ENCODE measurements at places on chromosomes 6 and 20. TPM values are rescaled to one million over a fixed set of nuclear protein-coding genes. Genes with fewer than 3 reads are reported as not detected.

DNA sequence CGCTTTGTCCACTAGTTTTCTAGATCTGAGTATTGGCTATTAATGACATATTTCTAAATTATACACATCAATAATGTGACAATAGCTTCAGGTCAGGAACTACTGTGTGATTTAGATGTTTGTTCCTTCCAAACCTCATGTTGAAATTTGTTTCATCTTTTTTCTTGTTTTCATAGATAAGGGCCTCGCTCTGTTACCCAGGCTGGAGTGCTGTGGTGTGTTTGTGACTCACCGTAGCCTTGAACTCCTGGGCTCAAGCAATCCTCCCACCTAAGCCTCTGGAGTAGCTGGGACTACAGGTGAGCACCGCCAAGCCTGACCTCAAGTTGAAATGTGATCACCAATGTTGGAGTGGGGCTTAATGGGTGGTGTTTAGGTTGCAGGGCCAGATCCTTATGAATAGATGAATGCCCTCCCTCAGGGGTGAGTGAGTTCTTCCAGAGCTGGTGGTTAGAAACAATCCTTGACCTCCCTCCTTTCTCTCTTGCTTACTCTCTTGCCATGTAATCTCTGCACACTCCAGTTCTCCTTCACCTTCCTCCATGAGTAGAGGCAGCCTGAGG is 5.9 kb upstream of the NQO2 start:
- H3K36me3 ChIP-seq = no peaks in the 10 kb centered on the region
- DNase-seq = no peak
- H3K27me3 ChIP-seq = peaks cover 4% of the 10 kb centered on the region
- peaks cover 10% of the 10 kb centered on the region for H3K4me1 ChIP-seq
- no peak overlapping the region for H3K27ac ChIP-seq
- H3K4me3 ChIP-seq = no peak overlapping the region

- DNase-seq = no peak
- no peaks in the 10 kb centered on the region for H3K27me3 ChIP-seq
- no peaks in the 10 kb centered on the region for H3K36me3 ChIP-seq
- H3K27ac ChIP-seq = no peak overlapping the region
- H3K4me1 ChIP-seq = no peaks in the 10 kb centered on the region
Measured at GRCh38 chr20:44181611-44182010, 5.4 kb downstream of the JPH2 start.

DNA sequence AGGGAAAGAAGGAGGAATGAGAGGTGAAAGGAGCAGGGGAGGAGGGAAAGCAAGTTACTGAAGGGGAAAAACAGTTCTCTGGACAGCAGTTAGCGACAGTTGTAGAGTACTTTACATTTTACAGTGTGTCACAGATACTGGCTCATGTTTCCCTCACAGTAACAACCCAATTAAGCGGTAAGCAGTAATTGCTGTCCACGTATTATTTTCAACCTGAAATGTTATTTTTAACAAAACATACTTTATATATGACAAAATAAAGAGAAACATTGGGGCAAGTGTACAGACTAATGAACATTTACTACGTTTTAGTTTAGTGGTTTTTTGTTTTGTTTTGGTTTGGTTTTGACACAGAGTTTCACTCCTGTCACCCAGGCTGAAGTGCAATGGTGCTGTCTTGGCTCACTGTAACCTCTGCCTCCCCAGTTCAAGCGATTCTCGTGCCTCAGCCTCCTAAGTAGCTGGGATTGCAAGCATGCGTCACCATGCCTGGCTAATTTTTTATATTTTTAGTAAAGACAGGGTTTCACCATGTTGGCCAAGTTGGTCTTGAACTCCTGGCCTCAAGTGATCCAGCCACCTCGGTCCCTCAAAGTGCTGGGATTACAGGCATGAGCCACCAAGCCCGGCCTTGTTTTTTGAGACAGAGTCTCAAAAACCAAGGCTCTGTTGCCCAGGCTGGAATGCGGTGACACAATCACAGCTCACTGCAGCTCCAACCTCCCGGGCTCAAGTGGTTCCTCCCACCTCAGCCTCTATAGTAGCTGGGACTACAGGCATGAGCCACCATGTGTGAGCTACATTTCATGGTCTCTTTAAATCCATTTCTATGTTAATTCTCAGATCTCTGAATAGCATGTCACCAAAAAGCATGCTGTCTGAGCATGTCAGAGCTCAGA is 22.6 kb upstream of the BTN3A2 start:
- H3K27me3 ChIP-seq = peaks cover 10% of the 10 kb centered on the region
- H3K27ac ChIP-seq = no peak overlapping the region
- H3K4me3 ChIP-seq = peak overlapping the region; percentile 78
- H3K4me1 ChIP-seq = peaks cover 3% of the 10 kb centered on the region
- H3K36me3 ChIP-seq = no peaks in the 10 kb centered on the region

DNA sequence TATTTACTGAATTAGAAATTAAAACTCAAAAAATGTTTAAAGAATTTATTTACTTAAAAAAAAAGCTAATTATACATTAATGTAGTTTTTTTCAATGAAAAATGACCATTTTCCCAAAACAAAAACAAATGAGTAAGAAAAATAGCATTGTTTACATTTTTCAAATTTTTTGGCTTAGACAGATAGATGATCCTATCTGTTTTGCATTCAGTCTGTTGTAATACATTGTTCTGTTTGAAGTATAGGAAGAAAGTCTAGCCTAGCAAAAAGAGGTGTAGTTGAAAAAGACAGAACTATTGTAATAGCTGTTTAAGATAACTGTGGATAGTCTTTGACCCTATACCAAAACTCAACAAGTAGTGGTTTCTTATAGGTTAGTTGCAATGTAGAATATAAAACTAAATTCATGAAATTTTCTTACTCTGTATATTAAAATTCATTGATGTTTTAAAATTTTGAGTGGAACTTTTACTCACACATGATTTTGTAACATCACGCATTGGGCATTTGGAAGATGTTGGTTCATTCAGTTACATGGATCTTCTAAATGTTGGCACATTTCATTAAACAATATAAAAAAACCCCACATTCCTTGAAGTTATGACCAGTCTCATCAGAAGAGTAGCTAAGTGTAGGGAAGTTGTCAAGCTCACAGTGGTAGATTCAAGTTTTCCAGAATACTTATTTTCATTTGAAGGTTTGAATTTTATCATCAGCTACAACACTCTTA is 62.0 kb downstream of the KCNS1 start:
- H3K36me3 ChIP-seq = peaks cover 6% of the 10 kb centered on the region
- H3K27me3 ChIP-seq = no peaks in the 10 kb centered on the region
- no peak overlapping the region for H3K4me3 ChIP-seq

DNA sequence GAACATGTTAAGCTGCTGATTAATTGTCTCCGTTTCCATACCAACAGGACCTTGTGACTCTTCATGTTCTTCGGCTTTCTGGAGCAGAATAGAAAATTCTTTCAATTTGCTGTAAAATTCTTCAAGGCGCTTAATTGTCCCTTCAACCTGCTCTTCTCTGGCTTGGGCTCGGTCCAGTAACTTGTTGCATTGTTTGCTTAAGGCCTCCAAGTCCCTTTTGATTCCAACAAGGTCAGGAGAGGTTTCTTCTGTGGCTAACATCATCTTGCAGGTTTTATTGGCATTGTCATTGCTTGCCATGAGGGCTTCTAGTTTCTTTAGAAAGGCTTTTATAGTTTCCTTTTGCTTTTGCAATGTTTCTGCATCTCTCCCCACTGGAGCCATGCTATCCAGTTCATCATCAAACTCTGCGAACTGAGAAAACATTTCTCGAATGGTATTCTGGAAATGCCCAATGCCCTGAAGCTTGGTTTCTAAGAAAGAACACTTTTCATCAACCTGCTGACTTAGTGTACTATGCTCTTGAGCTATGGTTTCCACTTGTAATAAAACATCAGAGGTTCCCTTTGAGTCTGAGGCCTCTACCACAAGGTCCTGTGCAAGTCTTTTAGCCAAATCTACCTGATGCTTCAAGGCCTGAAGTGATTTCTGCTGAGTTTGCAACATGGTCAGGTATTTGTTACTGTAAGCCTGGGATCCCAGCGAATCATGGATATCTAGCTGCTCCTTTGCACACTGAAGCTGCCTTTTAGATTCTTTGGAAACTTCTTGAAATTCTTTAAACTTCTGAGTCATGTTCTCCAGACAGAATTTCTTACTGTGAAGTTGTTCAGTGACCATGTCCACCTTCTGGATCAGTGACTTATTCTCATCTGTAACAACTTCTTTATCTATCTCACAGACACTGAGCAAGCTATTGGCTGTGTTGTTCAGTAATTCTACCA is 90.2 kb downstream of the DST start:
- no peaks in the 10 kb centered on the region for H3K27me3 ChIP-seq
- peaks cover 13% of the 10 kb centered on the region for H3K4me1 ChIP-seq
- no peak overlapping the region for H3K27ac ChIP-seq

The CPNE5 gene
- 0.14 TPM for total RNA-seq

DNA sequence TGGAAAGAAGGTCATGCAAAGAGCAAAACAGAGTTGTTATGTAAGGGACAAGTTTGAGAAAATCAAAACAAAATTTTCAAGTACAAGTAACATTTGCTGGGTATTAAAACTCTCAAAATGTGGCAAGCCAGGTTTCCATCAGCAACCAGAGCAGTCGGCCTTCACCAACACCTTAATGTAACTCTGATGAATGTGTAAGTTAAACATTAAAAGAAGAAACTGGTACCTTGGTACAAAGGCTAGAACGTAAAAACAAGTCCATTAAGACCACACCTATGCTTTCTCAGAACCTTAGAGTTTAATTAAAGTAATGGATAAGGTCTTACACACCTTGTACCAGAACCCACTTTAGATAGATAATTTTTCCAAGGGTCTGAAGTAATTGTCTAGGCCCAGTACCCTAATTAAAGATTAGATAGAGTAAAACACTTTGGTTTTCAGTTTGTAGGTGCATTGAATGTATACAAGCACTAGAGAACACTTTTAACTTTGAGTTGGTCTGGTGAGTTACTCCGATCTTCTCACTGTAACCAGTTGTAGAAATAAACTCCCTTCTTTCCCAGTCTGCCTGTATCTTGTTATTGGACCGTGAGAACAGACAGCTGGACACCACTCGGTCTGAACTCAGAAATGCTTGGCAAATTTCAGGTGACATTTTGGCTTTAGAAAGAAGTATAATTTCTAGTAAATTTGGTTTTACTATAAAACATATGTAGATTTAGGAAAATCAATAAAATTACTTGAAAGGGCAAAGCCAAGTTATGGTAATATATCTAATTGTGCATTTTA is 319.4 kb downstream of the HTR1B start:
- H3K4me3 ChIP-seq = no peak overlapping the region
- DNase-seq = no peak
- no peak overlapping the region for H3K27ac ChIP-seq
- H3K4me1 ChIP-seq = no peaks in the 10 kb centered on the region

- no peaks in the 10 kb centered on the region for H3K36me3 ChIP-seq
- no peak overlapping the region for H3K4me3 ChIP-seq
- no peak overlapping the region for H3K27ac ChIP-seq
- H3K27me3 ChIP-seq = no peaks in the 10 kb centered on the region
- peak; percentile 76 for DNase-seq
Measured at GRCh38 chr6:127554435-127555006, 22.5 kb upstream of the C6orf58 start.

The BMP6 gene
- 0.71 TPM for total RNA-seq

The NDRG3 gene
- 28.7 TPM for total RNA-seq

GRCh38 chr20:59777814-59778575 is 155.4 kb downstream of the SYCP2 start:
- peaks cover 50% of the 10 kb centered on the region for H3K27me3 ChIP-seq
- H3K36me3 ChIP-seq = no peaks in the 10 kb centered on the region
- peak; percentile 27 for DNase-seq
- no peaks in the 10 kb centered on the region for H3K4me1 ChIP-seq
- no peak overlapping the region for H3K4me3 ChIP-seq
- no peak overlapping the region for H3K27ac ChIP-seq

- no peak overlapping the region for H3K4me3 ChIP-seq
- H3K36me3 ChIP-seq = no peaks in the 10 kb centered on the region
- no peaks in the 10 kb centered on the region for H3K4me1 ChIP-seq
- no peak for DNase-seq
- H3K27me3 ChIP-seq = no peaks in the 10 kb centered on the region
- H3K27ac ChIP-seq = no peak overlapping the region
Measured at GRCh38 chr20:36128463-36129159, 25.9 kb upstream of the EPB41L1 start.

DNA sequence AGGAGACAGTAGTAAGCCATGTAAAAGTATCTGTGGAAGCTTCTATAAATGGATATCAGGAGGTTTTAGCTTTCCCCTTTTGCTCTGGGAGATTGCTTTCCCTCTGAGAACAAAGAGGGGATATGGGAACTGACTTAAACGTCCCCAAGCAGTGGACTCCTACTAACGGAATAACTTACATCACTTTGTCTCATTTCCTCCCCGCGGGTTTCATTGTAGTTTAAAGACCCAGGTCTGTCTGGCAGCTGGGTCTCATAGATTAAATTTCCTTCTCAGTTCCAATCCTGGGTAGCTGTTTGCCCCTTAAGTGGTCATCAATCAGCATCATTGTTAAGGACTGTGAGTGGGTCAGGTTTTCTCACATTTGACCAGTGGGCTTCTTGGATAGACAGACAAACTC is 68.7 kb downstream of the PLAGL1 start:
- peak overlapping the region; percentile 89 for H3K27ac ChIP-seq
- H3K36me3 ChIP-seq = no peaks in the 10 kb centered on the region

- no peak for DNase-seq
- H3K27me3 ChIP-seq = peaks cover 7% of the 10 kb centered on the region
- no peaks in the 10 kb centered on the region for H3K36me3 ChIP-seq
- no peaks in the 10 kb centered on the region for H3K4me1 ChIP-seq
- no peak overlapping the region for H3K27ac ChIP-seq
- H3K4me3 ChIP-seq = no peak overlapping the region
Measured at GRCh38 chr6:87049779-87050178, 45.1 kb downstream of the CGA start.

The TENT5A gene
- total RNA-seq = 9.7 TPM

The FAM217A gene
- not detected for total RNA-seq

DNA sequence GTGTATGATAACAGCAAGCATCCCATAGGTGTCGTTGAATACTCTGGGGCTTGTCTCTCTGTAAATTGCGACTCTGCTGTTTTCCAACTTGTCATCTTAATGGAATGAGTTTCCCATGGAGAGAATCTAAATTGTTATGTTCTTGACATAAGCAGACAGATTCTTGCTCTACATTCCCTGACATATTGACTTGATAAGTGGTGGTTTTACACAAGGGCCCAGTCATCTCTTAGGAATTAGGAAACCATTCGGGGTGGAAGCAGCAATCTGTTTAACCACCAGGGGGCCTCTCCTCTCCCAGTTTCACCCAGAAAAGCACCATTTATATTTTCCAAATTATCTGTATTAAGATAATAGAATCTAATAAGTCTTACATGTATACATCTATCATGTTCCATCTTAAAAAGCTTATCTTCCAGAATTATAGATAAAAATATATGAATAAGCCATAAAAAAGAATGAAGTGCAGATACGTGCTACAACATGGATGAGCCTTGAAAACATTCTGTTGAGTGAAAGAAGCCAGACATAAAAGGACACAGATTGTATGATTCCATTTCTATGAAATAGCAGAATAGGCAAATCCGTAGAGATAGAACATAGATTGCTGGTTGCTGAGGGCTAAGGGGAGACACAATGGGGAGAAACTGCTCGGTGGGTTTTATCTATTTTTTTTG is 23.1 kb upstream of the MROH8 start:
- no peak overlapping the region for H3K4me3 ChIP-seq
- H3K4me1 ChIP-seq = no peaks in the 10 kb centered on the region
- H3K27me3 ChIP-seq = no peaks in the 10 kb centered on the region
- peaks cover 97% of the 10 kb centered on the region for H3K36me3 ChIP-seq

The PRSS16 gene
- total RNA-seq = 17.9 TPM

The LAMA2 gene
- 2.3 TPM for total RNA-seq

The TINAG gene
- not detected for total RNA-seq
